Motor neuron (in vitro differentiated cells): ENCODE measurements at places on chromosomes 7 and 10. TPM values are rescaled to one million over a fixed set of nuclear protein-coding genes. Genes with fewer than 3 reads are reported as not detected.

DNA sequence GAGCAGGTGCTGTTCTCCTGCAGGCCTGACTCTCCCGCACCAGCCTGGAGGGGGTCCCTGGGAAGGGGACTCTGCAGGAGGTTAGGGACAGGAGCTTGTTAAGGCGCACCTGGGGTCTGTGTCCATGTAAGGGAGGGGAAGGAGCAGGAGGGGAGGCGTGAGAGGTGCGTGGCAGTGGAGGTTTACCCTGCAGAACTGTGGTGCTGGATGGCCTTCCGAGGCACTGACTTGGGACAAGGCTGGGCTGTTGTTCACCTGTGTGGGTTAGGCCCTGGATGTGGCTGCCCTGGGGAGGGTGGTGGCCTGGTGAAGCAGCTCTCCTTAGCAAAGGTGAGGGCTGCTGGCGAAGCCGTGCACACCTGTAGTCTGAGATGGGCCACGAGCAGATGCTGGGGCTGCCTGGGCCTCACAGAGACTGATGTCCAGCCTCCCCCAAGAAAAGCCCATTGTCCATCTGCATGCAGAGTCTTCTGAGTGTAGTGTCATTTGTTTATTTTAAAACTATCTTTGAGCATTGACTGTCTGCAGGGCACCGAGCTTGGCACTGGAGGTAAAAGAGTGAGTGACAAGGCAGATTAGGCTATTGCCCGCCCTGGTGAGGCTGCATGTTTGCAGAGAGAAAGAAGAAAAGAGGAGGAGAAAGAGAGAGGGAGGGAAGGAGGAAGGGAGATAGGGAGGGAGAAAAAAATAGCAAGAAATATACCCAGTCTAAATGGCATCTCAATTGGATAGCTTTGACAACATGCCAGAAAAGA is 225.3 kb downstream of the GLRX3 start:
- no peak for ATAC-seq

DNA sequence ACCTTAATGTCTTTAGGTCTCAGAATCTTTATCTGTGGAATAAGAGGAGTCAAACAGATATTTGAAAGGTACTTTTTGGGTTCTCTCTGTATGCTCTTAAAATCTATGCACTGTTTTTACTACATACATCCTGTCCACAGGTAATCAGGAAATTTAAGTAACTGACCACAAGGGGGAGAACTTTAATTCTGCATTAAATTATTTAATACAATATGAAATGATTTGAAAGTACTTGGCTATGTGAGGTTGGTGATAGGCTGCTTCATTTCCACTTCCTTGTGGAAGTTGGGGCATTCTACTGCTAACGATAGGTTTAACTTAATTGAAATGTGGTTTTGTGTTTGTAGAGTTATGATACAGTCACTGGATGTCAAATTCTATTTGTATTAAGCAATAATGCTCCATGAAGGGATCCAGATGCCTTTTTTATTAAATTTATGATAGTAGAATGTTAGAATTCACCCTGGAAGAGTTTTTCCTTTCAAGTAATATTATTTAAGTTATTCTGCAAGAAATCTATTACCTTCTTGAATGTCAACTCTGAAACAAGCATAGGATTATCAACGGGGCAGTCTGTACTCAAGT is 6.0 kb downstream of the TEX47 start:
- ATAC-seq, result no peak

The GIMAP2 gene
- total RNA-seq, result 0.75 TPM in 1 of 2 replicates, not detected in the other

The C7orf57 gene
- total RNA-seq, result 0.34 TPM in 1 of 2 replicates, not detected in the other

GRCh38 chr10:106938513-106938912 is 226.0 kb downstream of the SORCS1 start:
- no peak for ATAC-seq

GRCh38 chr10:89256340-89256739 is 4.8 kb upstream of the LIPA start:
- ATAC-seq, result no peak
